Breast epithelium (tissue), 4 donors: ENCODE measurements at places on chromosomes 2 and 18. TPM values are rescaled to one million over a fixed set of nuclear protein-coding genes. Genes with fewer than 3 reads are reported as not detected.

The SOX11 gene
- total RNA-seq: not detected

The ZNF407 gene
- total RNA-seq: 22.3 TPM

The EFR3B gene
- total RNA-seq: 0.16 TPM

The THSD7B gene
- total RNA-seq: 0.73 TPM

The ZNF532 gene
- 62.3 TPM for total RNA-seq

The CD207 gene
- 0.33 TPM for total RNA-seq

The SCTR gene
- total RNA-seq: not detected

The MTA3 gene
- 31.4 TPM for total RNA-seq

The SCN1A gene
- total RNA-seq: not detected

The UGT1A5 gene
- total RNA-seq: not detected

The GPR39 gene
- total RNA-seq: 8.2 TPM
